Thymus (tissue), 14 donors: ENCODE measurements at places on chromosomes 7 and 10. TPM values are rescaled to one million over a fixed set of nuclear protein-coding genes. Genes with fewer than 3 reads are reported as not detected.
A peak's percentile ranks its signal among the peaks of the same experiment; 100 is the strongest.

- DNase-seq, result no peak
These were observed 12.5 kb downstream of the DENND10 start for GRCh38 chr10:119116326-119116951.

DNA sequence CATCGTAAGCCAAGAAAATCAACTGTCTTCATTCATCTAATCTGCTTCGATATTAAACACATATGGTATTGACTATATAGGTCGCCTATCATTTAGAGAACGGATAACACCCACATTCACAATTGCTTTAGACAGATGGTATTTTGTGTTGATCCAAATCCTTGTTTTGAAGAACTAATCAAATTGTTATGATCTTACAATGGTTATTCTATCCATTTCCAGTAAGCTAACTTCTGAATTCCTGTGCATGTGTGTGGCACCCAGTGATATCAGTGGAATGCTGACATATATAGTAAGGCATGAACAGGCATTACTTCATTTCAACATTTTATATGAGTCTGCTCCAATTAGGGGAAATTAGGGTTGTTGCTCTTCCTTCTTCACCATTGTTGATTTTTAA lies 98.8 kb downstream of the SEMA3E start:
- DNase-seq, result no peak

The GARIN1A gene
- total RNA-seq, result 0.19 TPM

DNA sequence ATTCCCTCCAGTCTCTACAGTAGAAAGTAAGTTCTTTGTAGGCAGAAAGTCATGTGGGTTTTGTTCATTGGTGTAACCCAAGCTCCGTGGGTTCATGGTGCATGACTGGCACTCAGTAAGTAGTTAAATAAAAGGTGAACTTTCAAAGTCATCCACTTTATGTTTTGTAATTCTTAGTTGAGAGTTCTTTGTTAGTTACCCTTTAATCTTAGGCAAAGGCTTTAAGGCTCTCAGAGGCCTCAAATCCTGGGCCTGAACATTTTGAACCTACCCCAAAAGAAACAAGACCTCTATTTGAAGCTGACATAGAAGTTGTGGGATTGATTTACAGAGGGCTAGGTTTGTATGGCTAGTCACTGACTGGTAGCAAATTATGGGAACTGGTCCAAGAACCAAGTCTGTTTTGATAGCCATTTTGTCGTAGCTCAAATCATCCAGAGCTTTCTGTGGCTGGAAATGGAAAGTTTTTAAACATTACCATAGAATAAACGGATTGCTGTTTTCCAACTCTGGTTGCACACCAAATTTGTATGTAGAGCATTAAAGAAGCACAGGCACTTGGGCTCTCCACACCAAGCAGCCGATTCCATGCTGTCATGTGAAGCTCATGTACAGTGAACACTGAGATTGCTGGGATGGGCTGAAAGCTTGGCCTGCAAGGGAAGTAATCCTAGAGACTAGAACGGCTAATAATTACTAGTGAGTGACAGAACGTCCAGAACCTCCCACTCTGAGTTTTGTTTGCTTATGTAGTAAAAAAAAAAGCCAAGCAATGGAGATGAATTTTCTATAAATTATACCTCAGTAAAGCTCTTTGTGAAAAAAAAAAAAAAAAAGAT lies 53.5 kb downstream of the DENND11 start:
- DNase-seq, result no peak

- no peak for DNase-seq
These were observed 100.6 kb downstream of the ARHGAP22 start for GRCh38 chr10:48504141-48504885.

DNA sequence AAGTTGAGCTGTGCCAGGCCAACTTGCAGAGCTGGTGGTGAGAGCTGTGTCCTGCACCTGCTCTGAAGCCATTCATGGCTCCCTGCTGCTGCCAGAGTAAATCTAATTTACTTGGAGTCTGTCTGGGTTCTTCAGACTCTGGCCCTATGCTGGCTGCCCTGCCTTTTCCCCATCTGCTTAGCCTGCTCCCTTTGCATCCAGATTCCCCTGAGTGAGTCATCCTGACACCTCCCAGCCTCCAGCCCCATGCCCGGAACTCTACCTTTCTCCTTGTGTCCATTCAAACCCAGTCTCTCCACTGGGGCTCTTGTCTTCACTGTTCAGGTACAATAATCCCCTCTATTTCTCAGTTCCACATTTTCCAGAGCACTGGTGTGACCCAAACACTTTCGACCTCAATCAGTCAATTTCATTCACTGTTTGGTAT lies 434.4 kb upstream of the ZMIZ1 start:
- DNase-seq, result no peak

- peak; percentile 58 for DNase-seq
These were observed at the start of gene TRIM56 for GRCh38 chr7:101085162-101085964. TRIM56 (plus strand) TSS chr7:101085481; CDS start chr7:101087313, 1,832 bp downstream.

DNA sequence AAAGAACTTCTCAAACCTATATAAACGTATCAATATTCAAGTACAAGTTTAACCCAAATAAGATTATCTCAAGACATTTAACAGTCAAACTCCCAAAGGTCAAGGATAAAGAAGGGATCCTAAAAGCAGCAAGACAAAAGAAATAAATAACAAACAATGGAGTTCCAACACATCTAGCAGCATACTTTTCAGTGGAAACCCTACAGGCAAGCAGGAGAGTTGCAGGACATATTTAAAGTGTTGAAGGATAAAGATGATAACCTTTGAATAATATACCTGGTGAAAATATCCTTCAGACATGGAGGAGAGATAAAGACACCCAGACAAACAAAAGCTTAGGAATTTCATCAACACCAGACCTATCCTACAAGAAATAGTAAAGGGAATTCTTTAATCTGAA lies 82.8 kb downstream of the TES start:
- DNase-seq, result no peak

The PTF1A gene
- total RNA-seq, result not detected

The SLIT1 gene
- total RNA-seq, result 5.9 TPM
